Activated naive CD8-positive, alpha-beta T cell treated with anti-CD3 and anti-CD28 coated beads, Interleukin-2, amount 10 ng/mL, durations not matched to agents 7 days and 5 days (primary cell): ENCODE measurements at places on chromosomes 16 and 17. TPM values are rescaled to one million over a fixed set of nuclear protein-coding genes. Genes with fewer than 3 reads are reported as not detected.
A peak's percentile ranks its signal among the peaks of the same experiment; 100 is the strongest.

The PROCA1 gene
- 12.1 TPM for total RNA-seq

GRCh38 chr17:17685775-17686291, 4.6 kb downstream of the RAI1 start:
- peak overlapping the region; percentile 46 for H3K27ac ChIP-seq
- H3K4me1 ChIP-seq = peaks cover 35% of the 10 kb centered on the region
- H3K36me3 ChIP-seq = peaks cover 3% of the 10 kb centered on the region
- H3K4me3 ChIP-seq = peak overlapping the region; percentile 7

The BCL6B gene
- 0.54 TPM for total RNA-seq

- no peak overlapping the region for H3K4me3 ChIP-seq
- no peak overlapping the region for H3K27ac ChIP-seq
- no peaks in the 10 kb centered on the region for H3K4me1 ChIP-seq
- no peak for DNase-seq
- no peaks in the 10 kb centered on the region for H3K27me3 ChIP-seq
These were observed 119.7 kb upstream of the MYOCD start for GRCh38 chr17:12545877-12546513.

The PRR29 gene
- total RNA-seq = 1.00 TPM

DNA sequence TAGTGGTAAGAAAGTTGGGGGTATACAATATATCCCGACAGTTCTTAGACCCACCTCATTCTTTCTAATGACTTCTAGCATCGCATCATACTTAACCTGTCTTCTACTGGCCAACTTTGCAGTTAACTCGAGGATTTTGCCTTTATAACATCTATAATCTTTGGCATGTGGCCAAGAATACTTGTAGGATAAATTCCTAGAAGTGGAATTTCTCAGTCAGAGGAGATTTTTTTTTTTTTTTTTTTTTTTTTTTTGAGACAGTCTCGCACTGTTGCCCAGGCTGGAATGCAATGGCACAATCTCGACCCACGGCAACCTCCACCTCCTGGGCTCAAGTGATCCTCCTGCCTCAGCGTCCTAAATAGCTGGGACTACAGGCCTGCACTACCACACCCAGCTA, 253.5 kb downstream of the MRTFB start:
- no peak overlapping the region for H3K4me3 ChIP-seq
- H3K27ac ChIP-seq = no peak overlapping the region
- no peaks in the 10 kb centered on the region for H3K36me3 ChIP-seq
- peaks cover 2% of the 10 kb centered on the region for H3K4me1 ChIP-seq
- no peaks in the 10 kb centered on the region for H3K27me3 ChIP-seq

The ATP1B2 gene
- 0.14 TPM for total RNA-seq

DNA sequence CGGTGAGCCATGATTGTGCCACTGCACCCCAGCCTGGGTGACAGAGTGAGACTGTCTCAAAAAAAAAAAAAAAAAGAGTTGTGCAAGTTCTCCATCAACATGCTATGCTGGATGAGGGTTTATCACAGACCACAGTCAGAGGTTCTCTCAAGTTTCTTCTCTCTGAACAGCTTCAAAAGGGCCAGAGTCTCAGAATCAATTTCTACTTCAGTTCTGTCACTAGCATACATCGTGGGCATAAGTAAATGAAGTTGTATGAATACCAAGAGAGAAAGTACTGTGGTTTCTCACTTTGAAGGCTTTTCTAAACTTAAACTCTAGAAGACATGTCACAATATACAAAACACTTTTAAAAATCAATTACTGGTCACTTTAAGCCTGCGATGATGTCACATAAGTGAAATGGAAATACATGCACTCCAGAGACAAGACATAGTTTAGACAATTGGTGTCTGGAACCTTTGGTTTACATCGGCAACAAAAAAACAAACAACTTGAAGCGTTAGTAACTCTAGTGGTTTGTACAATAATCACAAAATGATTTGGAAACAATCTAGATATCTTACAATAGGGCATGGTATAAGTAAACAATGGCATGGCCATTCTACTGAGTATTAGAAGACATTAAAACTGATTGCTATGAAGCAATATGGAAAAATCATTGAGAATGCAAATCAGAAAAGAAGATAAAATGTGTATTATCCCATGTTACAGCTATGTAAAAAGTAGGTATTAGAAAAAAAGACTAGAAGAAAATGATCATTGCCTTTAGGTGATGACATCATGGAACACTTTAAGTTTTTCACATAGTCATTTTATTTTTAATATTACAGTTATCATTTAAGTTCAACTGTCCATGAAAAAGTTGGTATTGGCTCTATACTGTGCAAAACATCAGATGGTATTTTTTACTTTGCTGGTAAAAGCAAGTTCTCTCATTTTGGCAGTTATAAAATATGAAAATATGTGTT, 232.3 kb downstream of the ZFHX3 start:
- H3K27me3 ChIP-seq = peaks cover 14% of the 10 kb centered on the region
- no peak overlapping the region for H3K4me3 ChIP-seq

The NOTUM gene
- 0.25 TPM for total RNA-seq

DNA sequence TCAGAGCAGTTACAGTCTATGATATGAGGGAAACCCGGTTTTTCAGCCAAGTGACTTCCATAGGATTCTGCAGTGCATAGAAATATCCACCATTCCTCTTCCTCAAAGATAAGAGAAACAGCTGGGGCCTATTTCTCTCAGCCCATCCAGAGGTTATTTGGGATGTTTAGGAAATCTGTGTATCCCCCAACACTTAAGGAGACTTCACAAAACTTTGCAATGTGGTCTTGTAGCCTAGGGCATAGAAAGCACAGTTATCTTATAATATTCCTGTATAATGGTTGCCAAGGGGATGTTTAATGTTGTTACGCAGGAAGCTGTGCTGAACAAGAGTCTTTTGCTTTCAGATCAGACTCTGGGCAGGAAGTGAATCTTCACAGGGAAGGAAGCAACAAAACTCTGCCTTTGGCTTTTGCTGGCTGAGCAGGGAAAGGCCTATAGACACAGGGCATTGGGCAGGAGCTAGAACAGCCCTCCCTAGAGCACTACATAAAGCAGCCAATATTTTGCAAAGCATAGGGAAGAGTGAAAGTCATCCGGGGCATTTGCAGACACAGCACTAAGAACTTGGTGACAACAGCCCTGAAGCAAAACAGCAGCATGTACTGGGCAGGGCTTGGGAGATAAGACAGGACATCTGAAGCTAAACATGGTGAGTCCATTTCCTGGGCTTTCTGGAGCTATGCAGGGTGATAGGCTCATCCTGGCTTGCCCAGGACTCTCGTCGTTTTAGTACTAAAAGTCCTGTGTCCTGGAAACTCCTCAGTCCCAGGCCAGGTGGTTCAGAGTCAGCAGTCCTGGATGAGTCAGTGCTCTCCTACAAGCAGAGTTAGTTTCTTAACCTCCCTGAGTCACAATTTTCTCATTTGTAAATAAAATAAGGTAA, 18.7 kb upstream of the BEAN1 start:
- H3K27ac ChIP-seq = peak overlapping the region; percentile 93
- peak overlapping the region; percentile 89 for H3K4me3 ChIP-seq
- peaks cover 7% of the 10 kb centered on the region for H3K36me3 ChIP-seq
- H3K4me1 ChIP-seq = peaks cover 18% of the 10 kb centered on the region
- DNase-seq = no peak

The TBC1D3I gene
- 0.88 TPM for total RNA-seq

The HMOX2 gene
- 84.5 TPM for total RNA-seq

GRCh38 chr17:78642707-78643106, 65.5 kb upstream of the DNAH17 start:
- no peaks in the 10 kb centered on the region for H3K27me3 ChIP-seq
- H3K36me3 ChIP-seq = no peaks in the 10 kb centered on the region
- H3K4me3 ChIP-seq = no peak overlapping the region
- peaks cover 12% of the 10 kb centered on the region for H3K4me1 ChIP-seq
- no peak for DNase-seq
- H3K27ac ChIP-seq = no peak overlapping the region

GRCh38 chr17:67696347-67696746, 21.4 kb upstream of the NOL11 start:
- H3K4me1 ChIP-seq = no peaks in the 10 kb centered on the region
- H3K27me3 ChIP-seq = no peaks in the 10 kb centered on the region
- no peak for DNase-seq
- H3K27ac ChIP-seq = no peak overlapping the region

- DNase-seq = no peak
- H3K4me3 ChIP-seq = no peak overlapping the region
- no peaks in the 10 kb centered on the region for H3K36me3 ChIP-seq
- H3K4me1 ChIP-seq = no peaks in the 10 kb centered on the region
These were observed 132.4 kb downstream of the ABCA8 start for GRCh38 chr17:68822719-68823289.

The KRTAP4-3 gene
- total RNA-seq = not detected

GRCh38 chr17:8060274-8060673, 21.4 kb downstream of the ALOX15B start:
- H3K27ac ChIP-seq = no peak overlapping the region
- no peak overlapping the region for H3K4me3 ChIP-seq
- DNase-seq = no peak
- H3K4me1 ChIP-seq = peaks cover 22% of the 10 kb centered on the region

- no peaks in the 10 kb centered on the region for H3K27me3 ChIP-seq
- H3K4me1 ChIP-seq = peaks cover 10% of the 10 kb centered on the region
- peaks cover 24% of the 10 kb centered on the region for H3K36me3 ChIP-seq
These were observed 61.4 kb downstream of the NFATC3 start for GRCh38 chr16:68146585-68146984.

DNA sequence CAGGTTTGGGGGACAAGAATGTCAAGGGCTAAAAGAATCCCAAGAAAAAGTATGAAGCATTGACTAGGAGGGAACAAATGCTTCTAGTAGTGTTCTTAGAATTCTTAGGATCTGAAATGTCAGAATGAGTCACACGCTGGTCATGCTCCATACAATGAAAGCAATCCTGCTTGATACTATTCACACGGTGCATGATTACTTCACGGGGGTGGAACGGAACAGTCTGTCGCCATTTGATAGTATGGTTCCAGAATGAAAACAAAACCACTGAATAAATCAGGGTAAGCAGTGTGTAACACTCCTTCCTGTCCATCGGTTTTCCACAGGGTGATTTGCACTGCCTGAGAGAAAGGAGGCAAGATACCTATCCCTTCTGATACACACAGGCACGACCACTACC, 22.9 kb upstream of the YWHAE start:
- no peaks in the 10 kb centered on the region for H3K27me3 ChIP-seq
- H3K4me1 ChIP-seq = peaks cover 4% of the 10 kb centered on the region
- no peak for DNase-seq

The KRTAP4-9 gene
- total RNA-seq = not detected

GRCh38 chr17:63934183-63935112, 2.3 kb upstream of the CD79B start:
- no peak overlapping the region for H3K4me3 ChIP-seq
- no peak overlapping the region for H3K27ac ChIP-seq
- H3K36me3 ChIP-seq = peaks cover 1% of the 10 kb centered on the region
- DNase-seq = no peak
- H3K4me1 ChIP-seq = peaks cover 16% of the 10 kb centered on the region

The TBC1D3C gene
- 5.0 TPM for total RNA-seq

The CACNG3 gene
- total RNA-seq = not detected

DNA sequence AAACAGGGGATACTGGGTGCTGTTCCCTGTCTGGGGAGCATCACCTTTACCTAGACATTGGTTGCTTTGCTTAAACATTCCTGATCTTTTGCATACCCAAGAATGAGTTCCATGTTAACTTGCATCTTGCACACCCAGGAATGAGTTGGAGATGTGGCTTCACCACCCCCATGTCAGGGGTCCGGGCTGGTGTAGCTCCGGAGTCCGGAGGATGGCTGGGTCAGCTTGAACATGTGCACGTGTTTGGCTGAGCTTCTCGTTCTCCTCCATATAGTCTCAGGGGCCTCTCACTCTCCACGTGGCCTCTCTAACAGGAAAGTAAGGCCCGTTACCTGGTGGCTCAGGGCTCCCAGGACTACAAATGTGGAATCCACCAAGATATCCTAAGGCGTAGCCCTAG, 18.2 kb upstream of the AMZ2 start:
- no peak overlapping the region for H3K4me3 ChIP-seq
- peaks cover 8% of the 10 kb centered on the region for H3K36me3 ChIP-seq
- H3K4me1 ChIP-seq = peaks cover 12% of the 10 kb centered on the region
- DNase-seq = no peak

The TMC8 gene
- 336 TPM for total RNA-seq

DNA sequence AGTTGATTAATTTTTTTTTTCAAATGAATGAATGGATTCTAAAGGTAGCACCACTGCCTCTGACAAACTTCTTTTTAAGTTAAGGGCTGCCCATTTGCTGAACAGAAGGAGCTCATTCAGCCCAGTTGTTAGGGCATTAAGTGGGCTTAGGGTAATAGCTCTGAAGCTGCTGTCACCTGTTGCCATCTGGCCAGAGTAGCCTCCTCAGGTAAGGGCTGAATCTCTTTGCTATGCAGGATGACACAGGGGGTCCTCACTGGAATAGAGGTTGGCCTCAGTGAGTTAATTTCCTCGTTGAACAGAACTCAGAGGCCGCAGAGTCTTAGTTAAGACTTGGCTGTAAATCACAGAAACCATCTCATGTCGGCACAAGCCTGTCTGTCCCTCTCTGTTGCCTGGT, 232.8 kb downstream of the CCDC182 start:
- no peaks in the 10 kb centered on the region for H3K27me3 ChIP-seq
- H3K27ac ChIP-seq = no peak overlapping the region
- H3K36me3 ChIP-seq = peaks cover 4% of the 10 kb centered on the region
- H3K4me3 ChIP-seq = no peak overlapping the region
- no peak for DNase-seq

The RAB26 gene
- total RNA-seq = 0.40 TPM

The HOXB6 gene
- not detected for total RNA-seq

DNA sequence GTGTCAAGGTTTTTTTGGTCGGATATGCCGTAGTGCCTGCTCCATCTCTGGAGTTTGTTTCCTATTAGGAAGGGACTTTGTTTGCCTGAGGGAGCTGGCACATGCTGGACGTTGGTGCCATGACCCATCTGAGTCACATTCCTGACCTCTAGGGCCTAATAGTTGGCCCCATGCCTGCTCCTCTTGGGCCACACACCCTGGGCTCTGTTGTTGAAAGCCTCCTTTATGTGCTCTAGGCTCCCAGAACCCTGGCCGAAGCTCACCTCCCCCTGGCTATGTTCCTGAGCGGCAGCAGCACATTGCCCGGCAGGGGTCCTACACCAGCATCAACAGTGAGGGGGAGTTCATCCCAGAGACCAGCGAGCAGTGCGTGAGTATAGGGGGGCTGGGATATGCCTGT, 18.4 kb downstream of the LIMD2 start:
- no peak overlapping the region for H3K27ac ChIP-seq
- peaks cover 20% of the 10 kb centered on the region for H3K36me3 ChIP-seq
- H3K27me3 ChIP-seq = no peaks in the 10 kb centered on the region
- no peak for DNase-seq
- no peak overlapping the region for H3K4me3 ChIP-seq
- H3K4me1 ChIP-seq = peaks cover 3% of the 10 kb centered on the region
